ENCODE measurements at places on chromosomes 12 and 14.

GRCh38 chr12:106138633-106139421, at the start of gene NUAK1:
Gene NUAK1 (minus strand): TSS chr12:106138954. CDS start chr12:106138653, 301 bp downstream.
- DNase-seq = peak; percentile 58

DNA sequence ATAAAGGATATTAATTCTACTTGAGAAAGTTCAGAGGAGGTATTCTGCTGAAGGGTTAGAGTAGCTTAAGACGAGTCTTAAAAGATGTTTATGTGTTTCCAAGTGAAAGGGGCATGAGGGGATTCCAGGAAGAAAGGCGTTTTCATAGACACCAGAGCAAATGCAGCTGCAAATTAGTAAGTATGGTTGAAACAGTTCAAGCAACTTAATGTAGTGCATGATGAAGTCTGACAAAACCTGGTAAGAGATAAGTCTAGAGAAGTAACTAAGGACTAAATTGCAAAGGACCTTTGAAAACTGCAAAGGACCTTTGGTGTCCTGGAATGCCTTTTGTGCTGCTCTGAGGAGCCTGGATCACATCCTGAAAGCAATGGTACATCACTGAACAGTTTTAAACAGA, 11.5 kb downstream of the LUM start:
- DNase-seq = no peak

GRCh38 chr12:98053202-98053601, 462.2 kb upstream of the TMPO start:
- no peak for DNase-seq

DNA sequence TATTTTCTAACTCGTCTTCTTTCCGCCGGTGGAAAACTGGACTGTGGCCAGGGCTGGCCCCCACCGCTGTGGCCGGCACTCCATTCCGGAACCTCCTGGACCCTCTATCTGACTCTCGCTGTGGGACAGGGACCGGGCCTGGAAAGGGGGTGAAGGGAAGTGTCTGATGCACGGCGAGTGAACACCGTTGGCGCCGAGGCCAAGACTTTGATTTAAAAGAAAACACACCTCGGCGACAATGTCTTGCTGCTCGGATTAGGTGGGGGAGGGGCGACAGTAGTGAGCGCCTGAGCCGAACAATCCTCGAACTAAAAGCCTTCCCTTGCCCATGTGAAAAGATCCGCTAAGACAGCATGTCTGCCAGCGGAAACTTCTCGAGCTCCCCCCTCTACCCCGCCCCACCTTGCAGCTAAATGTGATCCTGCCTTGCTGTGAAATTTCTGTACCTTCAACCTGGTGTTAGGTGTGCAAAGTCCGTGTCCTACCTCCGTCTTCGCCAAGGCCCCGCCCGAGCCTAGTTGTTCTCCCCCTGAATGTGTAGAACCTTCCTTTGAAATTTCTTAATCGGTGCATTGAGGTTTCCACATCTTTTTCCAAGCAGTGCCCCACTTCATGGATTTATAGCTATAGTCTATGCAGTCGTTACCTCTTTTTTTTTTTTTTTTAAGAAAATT, 862 bp upstream of the HOTAIR start:
- no peak for DNase-seq

GRCh38 chr14:72685456-72685855, 208.4 kb downstream of the DPF3 start:
- no peak for DNase-seq

DNA sequence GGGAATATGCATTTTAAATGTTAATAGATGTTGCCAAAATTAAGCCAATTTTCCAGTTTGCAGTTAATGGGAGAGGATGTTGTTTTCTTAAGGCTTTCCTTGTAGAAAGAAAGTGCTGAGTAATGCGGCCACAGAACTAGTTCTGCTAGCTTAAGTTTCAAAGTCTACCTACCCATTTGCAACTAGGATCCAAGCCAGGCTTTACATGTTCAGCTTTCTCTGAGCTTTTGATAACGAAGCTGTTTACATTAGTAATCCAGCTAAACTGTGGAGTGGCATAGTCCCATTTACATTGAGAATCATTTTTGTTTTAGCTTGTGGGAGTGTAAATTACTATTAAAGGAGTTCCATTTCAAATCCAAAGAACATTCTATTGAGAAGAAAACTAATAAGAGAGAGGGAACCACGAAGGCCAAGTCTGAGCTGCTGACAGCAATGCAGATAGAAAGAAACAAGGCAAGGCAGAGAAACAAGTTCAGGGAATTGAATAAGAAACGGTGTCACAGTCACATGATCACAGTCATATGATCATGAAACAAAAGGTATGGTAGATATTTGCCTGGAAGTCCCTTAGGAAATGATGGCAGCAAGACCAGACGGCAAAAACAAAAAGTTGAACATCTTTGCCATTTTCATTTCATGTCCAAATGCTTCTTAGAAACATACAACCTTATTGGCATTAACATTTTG, 274.9 kb downstream of the PAWR start:
- no peak for DNase-seq

GRCh38 chr12:78680596-78680995, 184.0 kb upstream of the SYT1 start:
- DNase-seq = no peak

DNA sequence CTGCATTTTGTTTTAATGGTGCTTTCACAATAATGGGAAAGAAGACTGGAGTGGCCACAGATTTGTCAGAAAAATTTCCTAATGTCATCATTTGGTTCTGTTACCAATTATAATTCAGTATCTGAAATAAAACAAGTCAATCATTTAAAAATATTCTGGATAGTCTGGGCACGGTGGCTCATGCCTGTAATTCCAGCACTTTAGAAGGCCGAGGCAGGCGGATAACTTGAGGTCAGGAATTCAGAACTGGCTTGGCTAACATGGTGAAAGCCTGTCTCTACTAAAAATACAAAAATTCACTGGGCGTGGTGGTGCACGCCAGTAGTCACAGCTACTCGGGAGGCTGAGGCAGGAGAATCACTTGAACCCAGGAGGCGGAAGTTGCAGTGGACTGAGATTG, 4.0 kb upstream of the LIMA1 start:
- DNase-seq = no peak

Measured in immature natural killer cell (primary cell).